ENCODE measurements at places on chromosomes 1 and 21. TPM values are rescaled to one million over a fixed set of nuclear protein-coding genes. Genes with fewer than 3 reads are reported as not detected.
A peak's percentile ranks its signal among the peaks of the same experiment; 100 is the strongest.

GRCh38 chr1:3293563-3294080 lies 160.8 kb upstream of the ARHGEF16 start:
- DNase-seq, result no peak

- DNase-seq, result peak; percentile 20
Observed at GRCh38 chr21:41564871-41565274, 56.9 kb upstream of the TMPRSS2 start.

SPRR2G gene
- total RNA-seq, result not detected

DNA sequence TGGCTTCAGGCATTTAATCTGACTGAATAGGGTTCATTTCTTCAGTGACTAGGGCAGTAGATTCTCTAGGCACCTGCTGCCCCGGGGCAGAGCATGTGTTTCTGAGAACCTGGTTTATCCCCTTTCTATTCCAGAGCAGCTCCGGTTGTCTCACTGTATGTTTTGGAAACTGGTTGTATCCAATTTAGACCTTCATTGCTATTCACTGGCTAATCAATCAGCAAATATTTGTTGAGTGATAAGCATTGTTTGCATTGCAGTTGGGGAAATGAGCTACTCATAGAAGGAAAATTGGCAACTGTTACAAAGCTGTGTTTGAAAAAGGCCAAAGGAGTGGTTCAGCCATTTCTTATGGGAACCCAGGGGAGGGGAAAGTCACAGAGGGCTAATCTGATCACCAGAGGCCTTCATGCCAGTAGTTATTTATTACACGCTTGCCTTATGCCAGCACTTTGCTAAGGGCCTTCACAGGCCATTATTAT lies 2.9 kb downstream of the QSOX1 start:
- DNase-seq, result no peak

DNA sequence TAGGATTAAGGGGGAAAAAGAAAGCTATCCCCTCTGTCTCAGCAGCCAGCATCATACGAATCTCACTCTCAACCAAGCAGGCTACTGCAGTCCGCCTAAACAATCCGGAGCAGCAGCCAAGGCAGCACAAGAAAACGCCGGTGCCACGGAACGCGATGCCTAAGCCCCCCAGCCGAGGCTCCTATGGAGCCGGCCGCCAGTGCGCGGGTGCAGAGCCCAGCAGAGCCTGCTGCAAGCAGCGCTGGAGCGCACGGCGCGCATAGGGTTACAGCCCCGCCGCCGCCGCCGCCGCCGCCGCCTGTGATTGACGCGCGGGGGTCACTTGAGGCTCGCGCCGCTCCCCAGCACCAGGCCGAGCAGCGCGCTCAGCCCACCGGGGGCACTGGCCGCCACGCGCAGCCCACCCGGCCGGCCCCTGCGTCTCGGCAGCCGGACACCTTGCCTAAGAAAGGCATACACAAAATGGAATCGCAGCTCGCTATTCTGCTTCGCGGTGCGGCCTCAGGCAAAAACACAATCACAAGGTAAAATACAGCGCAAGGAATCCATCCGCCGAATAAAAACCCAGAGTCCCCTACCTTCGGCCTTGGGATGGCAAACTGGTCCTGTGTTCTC lies 780 bp downstream of the HIVEP3 start:
- no peak for DNase-seq

- no peak for DNase-seq
Observed at GRCh38 chr1:27148591-27148990, 6.3 kb downstream of the SLC9A1 start.

NBPF8 gene
- 5.2 TPM for total RNA-seq

GRCh38 chr1:33180226-33180910 lies 1.5 kb downstream of the TRIM62 start:
- no peak for DNase-seq

GRCh38 chr1:86537928-86538695 lies 8.8 kb upstream of the CLCA4 start:
- no peak for DNase-seq

GRCh38 chr1:204348722-204349121 lies 11.0 kb downstream of the PLEKHA6 start:
- DNase-seq, result no peak

DNA sequence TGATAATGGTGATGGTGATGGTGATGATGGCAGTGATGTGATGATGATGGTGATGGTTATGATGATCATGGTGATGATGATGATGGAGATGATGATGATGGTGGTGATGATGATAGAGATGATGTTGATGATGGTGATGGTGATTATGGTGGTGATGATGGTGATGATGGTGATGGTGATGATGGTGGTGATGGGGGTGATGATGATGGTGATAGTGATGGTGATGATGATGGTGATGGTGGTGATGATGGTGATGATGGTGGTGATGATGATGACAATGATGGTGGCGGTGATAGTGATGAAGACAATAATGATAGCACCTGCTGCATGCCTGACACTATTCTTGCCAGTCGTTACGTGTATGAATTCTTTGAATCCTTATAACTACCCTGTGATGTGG lies 317.9 kb upstream of the AJAP1 start:
- no peak for DNase-seq

DNA sequence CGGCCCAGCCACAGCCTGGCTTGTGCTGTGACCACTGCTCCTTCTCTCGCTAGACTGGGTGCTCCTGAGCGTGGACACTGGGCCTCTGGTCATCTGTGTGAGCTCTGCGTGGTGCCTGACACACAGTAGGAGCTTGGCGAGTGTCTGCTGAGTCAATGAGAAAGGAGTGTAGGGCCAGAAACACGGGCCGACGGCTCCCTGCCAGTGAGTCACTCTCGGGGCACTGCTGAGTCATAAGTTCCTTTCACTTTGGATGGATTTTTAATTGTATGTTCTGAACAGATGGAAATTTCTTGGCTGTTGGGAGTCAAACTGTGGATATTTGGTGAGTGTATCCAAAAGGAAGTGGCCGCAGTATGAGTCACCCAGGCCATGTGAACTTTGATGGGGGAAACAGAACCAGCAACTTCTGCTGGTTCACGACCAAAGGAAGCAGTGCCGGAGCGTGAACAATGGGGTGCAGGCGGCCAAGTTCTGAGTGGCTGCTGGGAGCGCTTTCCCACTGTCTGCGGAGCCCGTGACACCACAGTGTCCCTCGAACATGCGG lies 41.0 kb upstream of the COL18A1 start:
- peak; percentile 98 for DNase-seq

FAM72C gene
- 1.4 TPM for total RNA-seq

DNA sequence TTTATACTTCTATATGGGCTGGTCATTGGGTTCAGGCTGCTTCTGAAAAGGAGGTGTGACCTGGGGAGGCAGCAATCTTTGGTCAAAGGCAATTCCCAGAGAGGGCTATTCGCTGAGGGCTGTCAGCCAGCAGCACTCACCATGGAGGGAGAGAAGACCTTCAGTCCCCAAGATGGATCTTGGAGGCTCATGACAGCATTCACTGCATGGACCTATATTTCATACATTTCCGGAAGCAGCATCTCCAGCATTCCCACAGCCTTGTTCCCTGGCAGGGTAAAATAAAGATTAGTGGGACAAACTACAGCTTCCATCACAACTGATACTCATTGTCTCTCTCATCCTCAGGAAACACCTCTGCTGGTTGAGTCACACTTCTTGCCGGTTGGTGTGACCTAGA lies 146.6 kb downstream of the CNIH3 start:
- no peak for DNase-seq

DNA sequence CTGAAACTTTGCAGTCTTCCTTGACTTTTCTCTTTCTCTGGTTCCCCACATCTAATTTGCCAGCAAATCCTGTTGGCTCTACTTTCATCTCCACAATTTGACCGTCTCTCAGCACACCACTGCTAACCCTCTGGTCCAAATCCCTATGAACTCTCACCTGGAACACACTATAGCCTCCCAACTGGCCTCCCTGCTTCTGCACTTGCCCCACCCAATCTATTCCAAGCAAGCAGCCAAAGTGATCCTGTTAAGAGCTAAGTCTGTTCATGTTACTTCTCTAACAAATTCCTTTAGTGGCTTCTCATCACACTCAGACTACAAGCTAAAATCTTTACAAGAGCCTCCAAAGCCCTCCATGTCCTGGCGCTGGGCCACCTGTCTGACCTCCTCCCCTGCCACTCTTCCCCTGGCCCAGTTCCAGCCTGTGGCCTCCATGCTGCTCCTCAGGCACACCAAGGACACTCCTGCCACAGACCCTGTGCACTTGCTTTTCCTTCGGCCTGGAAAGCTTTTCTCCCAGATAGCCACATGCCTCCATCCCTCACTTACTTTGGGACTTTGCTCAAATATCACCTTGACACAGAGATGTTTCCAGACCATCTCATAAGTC lies 104.1 kb downstream of the DTL start:
- no peak for DNase-seq

DNA sequence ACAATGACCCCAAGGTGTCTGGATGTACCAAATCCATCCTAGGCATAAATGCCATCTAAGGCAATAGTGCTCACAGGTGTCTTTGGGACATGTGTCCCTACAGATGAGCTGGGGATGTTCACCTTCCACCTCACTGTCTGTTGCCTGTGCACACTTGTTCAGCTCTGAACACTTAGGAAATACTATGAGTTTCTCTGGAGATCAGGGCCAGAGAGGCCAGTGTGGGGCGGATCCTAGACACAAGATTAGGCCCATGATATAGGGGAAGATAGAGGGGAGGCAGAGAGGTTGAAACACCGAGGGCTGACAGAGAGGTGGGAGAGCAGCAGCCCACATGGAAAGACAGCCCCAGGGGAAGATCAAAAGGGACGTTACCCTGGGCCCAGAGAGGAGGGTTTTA lies 25.6 kb downstream of the C1orf116 start:
- no peak for DNase-seq

- no peak for DNase-seq
Observed at GRCh38 chr1:21365036-21365435, 74.8 kb upstream of the ECE1 start.

DNA sequence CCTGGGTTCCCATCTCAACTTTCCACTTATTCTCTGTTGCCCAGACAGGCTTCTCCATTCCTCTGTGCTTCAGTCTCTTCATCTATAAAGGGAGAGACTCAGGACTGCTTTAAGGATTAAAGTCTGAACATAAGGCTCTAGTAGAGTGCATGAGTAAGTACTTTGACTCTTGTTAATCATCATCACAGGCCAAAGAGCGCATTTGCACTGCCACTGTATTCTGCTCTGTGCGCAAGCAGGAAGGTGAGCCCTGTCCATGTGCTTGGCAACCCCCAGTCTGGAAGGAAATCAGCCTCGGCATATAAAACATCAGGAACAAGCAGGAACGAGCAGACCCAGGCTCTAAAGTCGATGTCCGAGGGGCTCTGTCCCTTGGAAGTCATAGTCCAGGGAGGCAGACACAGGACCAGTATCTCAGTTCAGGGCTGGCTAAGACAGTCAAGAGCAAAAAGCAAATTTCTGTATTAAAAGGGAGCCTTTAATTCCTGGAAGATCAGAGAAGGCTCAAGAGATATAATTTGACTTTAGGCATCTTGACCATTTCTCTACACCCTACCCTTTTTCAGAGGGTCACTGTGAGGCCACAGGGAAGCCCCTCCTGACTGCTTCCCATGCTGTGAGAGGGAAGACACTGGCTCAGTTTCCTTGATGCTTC lies 131.2 kb downstream of the TRABD2B start:
- no peak for DNase-seq

FNBP1L gene
- 62.7 TPM for total RNA-seq

GRCh38 chr1:248886237-248886895 lies 19.7 kb upstream of the PGBD2 start:
- no peak for DNase-seq

DNA sequence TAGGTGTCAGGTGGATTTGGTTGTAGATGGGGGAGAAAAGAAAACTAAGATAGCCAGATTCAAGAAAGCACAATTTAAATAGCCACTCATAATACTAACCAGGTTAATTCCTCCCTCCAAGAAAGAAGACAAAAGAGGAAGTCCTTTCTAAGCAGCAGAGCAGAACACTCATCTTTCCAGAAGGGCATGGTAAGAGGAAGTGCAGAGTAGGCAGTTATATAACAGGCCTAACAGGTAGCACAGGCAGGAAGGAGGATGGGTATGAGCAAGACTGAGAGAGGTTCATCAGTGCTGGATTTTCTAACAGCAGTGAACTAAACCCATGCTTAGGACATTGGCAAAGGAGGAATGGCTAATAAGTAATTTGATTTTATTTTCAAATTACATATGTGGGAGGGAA lies 517.5 kb downstream of the PLPP3 start:
- DNase-seq, result no peak

MUTYH gene
- 8.0 TPM for total RNA-seq

CD164L2 gene
- total RNA-seq, result not detected

DNA sequence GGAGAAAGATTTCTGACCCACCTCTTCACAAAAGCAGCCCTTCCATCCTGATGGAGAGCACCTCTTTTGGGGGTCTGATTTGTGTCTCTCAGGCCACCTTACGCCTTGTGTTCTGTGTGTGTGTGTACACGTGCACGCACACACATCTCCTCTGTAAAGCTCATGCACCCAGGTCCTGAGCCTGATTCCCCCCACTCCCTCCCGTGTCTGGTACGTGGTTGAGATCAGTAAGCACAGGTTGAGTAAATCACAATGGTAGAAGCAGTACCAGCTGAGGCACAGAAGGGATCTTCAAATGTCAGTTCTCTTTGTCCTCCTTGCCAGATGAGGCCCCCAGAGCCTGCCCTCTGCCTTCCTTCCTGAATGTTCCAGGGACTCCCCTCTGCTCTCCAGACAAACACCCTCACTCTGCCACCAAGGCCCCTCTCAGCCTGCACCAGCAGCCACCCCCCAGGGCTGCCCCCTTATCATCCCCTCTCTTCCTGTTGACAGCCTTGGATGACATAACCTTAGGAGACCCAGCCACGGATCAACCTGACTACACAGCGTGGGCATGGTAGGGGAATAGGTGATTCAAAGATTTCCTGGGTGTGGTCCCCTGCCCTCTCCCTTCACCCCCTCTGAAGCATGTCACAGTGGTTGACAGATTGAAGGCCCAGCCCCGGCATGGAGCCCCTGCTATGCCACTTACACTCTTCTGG lies 112.8 kb downstream of the HIVEP3 start:
- DNase-seq, result no peak

GPX7 gene
- 19.5 TPM for total RNA-seq

SLC1A7 gene
- total RNA-seq, result not detected

Measured in glomerular endothelial cell (primary cell).